ENCODE measurements at places on chromosomes 7 and 10.

GRCh38 chr10:15814565-15814964, 45.7 kb downstream of the MINDY3 start:
- H3K36me3 ChIP-seq, result peaks cover 16% of the 10 kb centered on the region
- no peak overlapping the region for H3K4me3 ChIP-seq
- DNase-seq, result no peak
- H3K27ac ChIP-seq, result no peak overlapping the region
- peaks cover 20% of the 10 kb centered on the region for H3K4me1 ChIP-seq
- H3K27me3 ChIP-seq, result no peaks in the 10 kb centered on the region

GRCh38 chr10:93154531-93154930, 80.8 kb downstream of the CYP26A1 start:
- no peak overlapping the region for H3K27ac ChIP-seq
- H3K27me3 ChIP-seq, result peaks cover 4% of the 10 kb centered on the region
- no peak overlapping the region for H3K4me3 ChIP-seq
- H3K4me1 ChIP-seq, result peaks cover 18% of the 10 kb centered on the region
- no peak for DNase-seq

DNA sequence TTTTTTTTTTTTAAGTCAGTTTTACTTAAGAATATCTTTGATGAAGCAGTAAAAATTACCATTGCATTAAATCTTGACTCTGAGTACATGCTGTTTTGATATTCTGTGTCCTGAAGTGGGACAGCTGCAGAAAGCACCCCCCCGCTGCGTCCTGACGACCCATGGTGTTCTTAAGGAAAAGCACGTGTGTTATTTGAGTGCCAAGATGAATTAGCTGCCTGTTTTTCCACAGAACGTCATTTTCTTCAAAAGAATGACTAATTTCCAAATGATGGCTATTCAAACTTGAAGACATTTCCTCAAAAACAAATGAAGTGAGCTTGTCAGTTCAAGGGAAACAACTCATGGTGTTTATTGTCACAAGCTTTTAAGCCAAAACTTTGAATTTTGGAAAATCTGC, 45.9 kb downstream of the CREM start:
- H3K27me3 ChIP-seq, result no peaks in the 10 kb centered on the region
- no peak overlapping the region for H3K4me3 ChIP-seq
- peaks cover 2% of the 10 kb centered on the region for H3K36me3 ChIP-seq

DNA sequence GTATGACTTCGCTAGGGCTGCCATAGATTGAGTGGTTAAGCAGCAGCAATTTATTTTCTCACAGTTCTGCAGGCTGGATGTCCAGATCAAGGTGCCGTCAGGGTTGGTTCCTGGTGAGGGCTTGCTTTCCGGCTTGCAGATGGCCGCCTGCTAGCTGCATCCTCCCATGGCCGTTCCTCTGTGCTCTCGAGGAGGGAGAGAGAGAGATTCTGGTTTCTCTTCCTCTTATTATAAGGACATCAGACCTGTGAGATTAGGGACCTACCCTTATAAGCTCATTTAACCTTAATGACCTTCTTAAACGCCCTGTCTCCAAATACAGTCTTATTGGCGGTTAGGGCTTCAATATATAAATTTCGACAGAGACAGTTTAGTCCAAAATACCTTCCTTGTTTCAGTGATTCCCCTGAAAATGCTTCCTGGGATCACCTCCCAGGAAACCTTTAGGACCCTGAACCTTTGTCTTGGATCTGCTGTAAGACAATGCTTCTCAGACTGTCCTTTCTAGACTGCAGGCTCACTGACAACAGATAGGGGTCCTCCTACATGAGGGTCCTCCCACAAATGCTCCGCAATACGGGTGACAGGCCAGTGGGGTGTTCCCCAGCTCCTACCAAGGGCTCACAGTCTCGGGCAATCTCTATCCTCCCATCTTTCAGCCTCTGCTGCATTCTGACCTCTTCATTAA, 82.5 kb upstream of the BAIAP2L1 start:
- no peak overlapping the region for H3K27ac ChIP-seq
- peaks cover 26% of the 10 kb centered on the region for H3K27me3 ChIP-seq
- H3K36me3 ChIP-seq, result no peaks in the 10 kb centered on the region
- DNase-seq, result no peak

- no peaks in the 10 kb centered on the region for H3K36me3 ChIP-seq
- H3K27ac ChIP-seq, result no peak overlapping the region
- no peaks in the 10 kb centered on the region for H3K4me1 ChIP-seq
- no peak overlapping the region for H3K4me3 ChIP-seq
- no peaks in the 10 kb centered on the region for H3K27me3 ChIP-seq
Measured at GRCh38 chr7:71697400-71697799, 565.5 kb downstream of the GALNT17 start.

- peaks cover 36% of the 10 kb centered on the region for H3K27me3 ChIP-seq
- no peak overlapping the region for H3K27ac ChIP-seq
- H3K4me1 ChIP-seq, result no peaks in the 10 kb centered on the region
- DNase-seq, result no peak
- no peak overlapping the region for H3K4me3 ChIP-seq
Measured at GRCh38 chr10:46040004-46040403, 6.1 kb downstream of the MSMB start.

DNA sequence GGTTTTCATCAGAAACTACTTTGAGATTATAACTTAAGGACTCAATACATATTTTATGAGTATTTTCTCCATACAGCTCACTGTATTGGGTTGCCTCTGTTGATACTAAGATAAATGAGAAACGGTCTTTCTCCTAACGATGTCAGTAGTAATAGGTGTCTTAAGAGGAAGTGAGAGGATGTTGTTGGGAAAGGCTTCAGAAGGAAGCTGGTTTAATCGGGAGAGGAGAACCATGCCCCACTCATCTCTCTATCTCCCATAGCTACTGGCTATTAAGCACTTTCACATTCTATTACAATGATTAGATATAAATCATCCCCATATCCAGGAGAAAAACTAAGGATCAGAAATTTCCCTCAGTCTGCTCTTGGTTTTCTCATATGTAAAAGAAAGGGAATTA, 2.0 kb downstream of the CLEC5A start:
- H3K27ac ChIP-seq, result no peak overlapping the region
- no peak overlapping the region for H3K4me3 ChIP-seq
- no peaks in the 10 kb centered on the region for H3K36me3 ChIP-seq
- H3K27me3 ChIP-seq, result peaks cover 17% of the 10 kb centered on the region

DNA sequence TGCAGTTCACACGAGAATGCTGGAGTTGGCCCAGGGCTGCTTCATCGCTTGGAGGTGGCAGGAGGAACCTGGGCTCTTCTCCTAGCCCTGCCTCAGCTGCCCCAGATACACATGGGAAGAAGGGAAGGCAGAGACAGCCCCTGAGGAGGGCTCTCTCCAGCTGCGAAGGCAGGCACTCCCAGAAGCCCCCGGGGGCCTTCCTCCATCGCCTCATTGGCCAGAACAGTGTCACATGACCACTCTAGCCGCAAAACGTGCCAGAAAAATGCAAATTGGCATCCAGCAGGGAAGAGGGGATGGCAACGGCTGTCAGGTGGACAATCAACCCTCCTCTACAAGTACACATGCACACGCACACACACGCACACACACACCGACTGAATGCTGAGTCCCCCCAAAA, 217.8 kb upstream of the FRMD4A start:
- peak overlapping the region; percentile 83 for H3K4me3 ChIP-seq
- peaks cover 23% of the 10 kb centered on the region for H3K36me3 ChIP-seq
- no peaks in the 10 kb centered on the region for H3K27me3 ChIP-seq

GRCh38 chr10:84563868-84564267, 235.5 kb downstream of the CCSER2 start:
- H3K27ac ChIP-seq, result no peak overlapping the region
- DNase-seq, result no peak
- H3K27me3 ChIP-seq, result peaks cover 61% of the 10 kb centered on the region
- peaks cover 15% of the 10 kb centered on the region for H3K4me1 ChIP-seq

GRCh38 chr7:55174856-55175255, 156.0 kb downstream of the EGFR start:
- peaks cover 38% of the 10 kb centered on the region for H3K27me3 ChIP-seq
- no peak overlapping the region for H3K27ac ChIP-seq
- no peak overlapping the region for H3K4me3 ChIP-seq
- H3K4me1 ChIP-seq, result no peaks in the 10 kb centered on the region
- DNase-seq, result no peak
- H3K36me3 ChIP-seq, result no peaks in the 10 kb centered on the region

DNA sequence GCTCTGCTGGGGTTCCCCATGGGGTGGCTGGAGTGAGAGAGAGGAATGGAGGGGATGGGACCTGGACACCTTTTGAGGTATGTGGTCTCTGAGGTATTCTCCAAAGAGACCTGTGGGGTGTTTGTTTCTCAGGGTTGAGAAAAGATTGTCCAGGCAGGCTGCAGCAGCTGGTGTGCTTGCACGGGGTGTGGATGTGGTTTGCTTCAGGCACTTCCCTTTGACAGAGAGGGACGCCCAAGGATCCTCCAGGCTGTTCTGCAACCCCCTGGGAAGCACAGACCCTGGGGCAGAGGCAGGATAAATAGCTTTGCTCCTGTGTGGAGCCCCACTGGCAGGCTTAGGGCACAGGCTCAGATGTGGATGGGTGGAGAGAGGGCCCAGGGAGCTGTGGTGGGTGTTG, 115.1 kb upstream of the AGK start:
- H3K27ac ChIP-seq, result no peak overlapping the region
- peaks cover 55% of the 10 kb centered on the region for H3K27me3 ChIP-seq
- no peaks in the 10 kb centered on the region for H3K4me1 ChIP-seq

Measured in T-helper 17 cell (primary cell).